ENCODE measurements at places on chromosomes 5 and 9.

GRCh38 chr9:35108946-35109575 is 6.1 kb upstream of the STOML2 start:
- no peak for DNase-seq

DNA sequence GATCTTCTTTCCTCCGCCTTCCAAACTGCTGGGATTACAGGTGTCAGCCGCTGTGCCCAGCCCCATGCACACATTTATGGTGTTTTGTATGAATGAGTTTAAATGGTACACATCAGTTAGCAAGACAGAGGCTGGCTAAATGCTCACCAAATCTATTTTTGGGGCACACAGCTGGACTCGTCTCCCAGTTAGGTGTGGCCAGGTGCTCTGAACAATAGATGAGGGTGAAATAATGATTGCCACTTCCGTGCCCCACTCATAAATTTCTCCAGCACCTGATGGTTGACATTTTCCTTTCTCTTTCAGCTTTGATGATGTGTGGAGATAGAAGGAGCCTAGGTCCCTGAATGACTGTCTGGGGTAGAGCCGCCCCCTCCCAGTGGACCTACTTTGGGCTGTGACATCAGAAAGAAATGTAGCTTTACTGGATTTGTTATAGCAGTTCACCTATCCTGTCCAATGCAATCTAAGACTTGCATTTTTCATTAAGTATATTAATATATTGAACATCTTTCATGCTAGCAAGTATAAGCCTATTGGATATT is 8.6 kb upstream of the RAPGEF1 start:
- DNase-seq: no peak

- DNase-seq: no peak
Observed at GRCh38 chr5:75651575-75652238, 40.5 kb downstream of the ANKDD1B start.

- no peak for DNase-seq
Observed at GRCh38 chr5:128973244-128973643, 8.0 kb downstream of the SLC27A6 start.

DNA sequence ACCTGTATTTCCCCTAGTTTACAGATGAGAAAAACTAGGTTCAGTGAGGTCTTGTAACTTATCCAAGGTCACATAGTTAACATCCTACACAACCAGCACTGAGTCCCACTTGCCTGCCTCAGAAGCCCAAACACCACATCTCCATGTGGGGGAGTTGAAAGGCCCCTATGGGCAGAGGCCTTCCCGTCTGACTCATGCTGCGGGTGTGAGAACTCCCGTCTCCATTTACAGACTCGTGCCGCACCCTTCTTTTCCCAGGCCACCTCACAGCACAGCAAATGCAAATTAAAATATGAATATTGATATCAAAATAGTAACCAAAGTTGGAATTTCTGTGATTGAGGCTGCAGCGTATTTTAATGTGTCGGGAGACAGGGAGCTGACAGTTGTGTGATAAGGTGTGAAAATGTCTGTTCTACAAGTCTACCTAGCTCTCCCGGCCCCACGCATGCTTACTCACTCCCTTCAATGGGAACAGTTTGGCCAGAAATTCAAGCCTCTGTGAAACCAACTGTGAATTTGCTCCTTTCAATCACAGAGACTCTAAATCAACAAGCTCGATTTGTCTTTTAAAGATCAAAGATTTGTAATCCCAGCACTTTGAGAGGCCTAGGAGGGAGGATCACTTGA is 90.1 kb downstream of the CRB2 start:
- no peak for DNase-seq

DNA sequence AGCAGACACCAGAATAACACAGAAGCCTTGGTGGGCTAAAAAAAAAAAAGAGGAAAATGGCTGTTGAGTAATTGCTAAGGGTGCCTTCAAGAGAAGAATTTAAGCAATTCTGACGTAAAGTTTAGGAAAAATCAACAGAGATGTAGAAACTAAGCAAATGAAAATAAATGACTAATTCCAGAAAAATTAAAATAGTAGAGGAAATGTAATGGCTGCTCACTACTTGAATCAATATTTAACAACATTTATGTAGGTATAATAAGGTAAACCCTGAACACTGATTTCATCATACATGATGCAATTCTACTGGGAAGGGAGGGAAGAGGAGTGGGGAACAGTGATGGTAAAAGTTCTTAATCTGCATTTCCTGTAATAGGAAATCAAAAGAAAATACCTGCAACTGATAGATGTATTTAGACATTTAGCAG is 41.4 kb downstream of the PUM3 start:
- DNase-seq: no peak

All from activated effector memory CD4-positive, alpha-beta T cell treated with Interleukin-2 at 50 U/mL for 16 hours (primary cell).